ENCODE measurements at places on chromosomes 7 and 10. TPM values are rescaled to one million over a fixed set of nuclear protein-coding genes. Genes with fewer than 3 reads are reported as not detected.

- peak; percentile 35 for DNase-seq
Observed at GRCh38 chr7:97835296-97836138, 36.7 kb downstream of the ASNS start.

Gene TRIL
- not detected for polyA plus RNA-seq

- peak; percentile 31 for DNase-seq
Observed at GRCh38 chr10:60731134-60731885, 47.0 kb upstream of the CDK1 start.

DNA sequence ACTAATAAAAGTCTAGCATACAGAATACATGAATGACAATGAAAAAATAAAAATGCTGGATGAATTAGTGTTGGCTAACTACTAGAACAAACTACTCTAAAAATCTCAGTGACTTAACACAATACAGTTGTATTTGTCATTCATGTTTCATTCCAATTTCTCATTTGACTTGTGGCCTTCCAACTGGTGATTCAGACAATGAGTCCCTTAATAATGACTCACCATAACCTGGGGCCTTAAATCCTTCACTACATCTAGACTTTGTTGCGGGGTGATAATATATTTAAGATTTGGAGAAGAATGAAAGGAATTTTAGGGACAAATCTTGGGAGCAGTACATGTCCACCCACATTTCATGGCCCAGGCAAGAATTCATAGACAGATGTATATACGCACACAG is 90.5 kb upstream of the POM121L12 start:
- DNase-seq, result no peak

Gene GIMAP6
- 279 TPM for polyA plus RNA-seq

Gene ZNF92
- 14.1 TPM for polyA plus RNA-seq

GRCh38 chr10:82378146-82378545 is 503.2 kb downstream of the NRG3 start:
- DNase-seq, result no peak

- DNase-seq, result no peak
Observed at GRCh38 chr10:7439696-7440095, 28.9 kb upstream of the SFMBT2 start.

GRCh38 chr10:78740976-78741915 is 327.5 kb upstream of the ZMIZ1 start:
- no peak for DNase-seq

Gene TYSND1
- polyA plus RNA-seq, result 18.3 TPM

Gene CCDC172
- not detected for polyA plus RNA-seq

DNA sequence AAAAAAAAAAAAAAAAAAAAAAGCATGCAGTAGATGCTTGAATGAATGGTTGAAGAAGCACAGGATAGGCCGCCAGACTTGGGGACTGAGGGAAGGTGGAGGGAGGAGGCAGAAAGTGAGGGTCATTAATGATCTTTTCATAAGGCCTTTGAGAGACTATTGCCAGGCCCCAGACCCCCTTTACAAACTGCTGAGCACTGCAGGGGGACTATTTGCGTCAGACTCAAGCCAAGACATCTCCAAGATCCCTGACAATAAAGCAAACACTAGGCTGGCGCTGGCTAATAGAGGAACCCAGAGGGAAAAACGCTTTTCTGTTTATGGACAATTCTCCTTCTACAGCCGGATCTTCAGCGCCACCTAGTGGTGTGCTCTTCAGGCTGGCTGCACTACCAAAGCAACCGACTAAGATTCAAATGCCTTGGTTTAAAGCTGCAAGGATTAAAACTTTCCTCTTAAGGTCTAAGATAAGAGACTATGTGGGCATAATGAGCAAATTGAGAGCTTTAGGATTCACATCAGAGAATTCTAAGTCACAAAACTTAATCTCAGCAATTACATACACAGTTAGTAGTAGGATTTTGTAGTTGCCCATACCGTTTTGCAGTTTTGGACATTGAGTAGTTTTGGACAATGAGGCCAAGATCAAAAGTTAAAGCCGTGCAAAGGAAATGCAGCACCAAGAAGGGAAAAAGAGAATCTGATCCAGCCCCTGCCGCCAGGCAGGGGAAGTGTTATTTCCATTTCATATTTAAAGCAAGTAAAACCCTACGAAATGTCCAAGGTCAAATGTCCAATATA is 17.9 kb upstream of the AGK start:
- DNase-seq, result peak; percentile 42

DNA sequence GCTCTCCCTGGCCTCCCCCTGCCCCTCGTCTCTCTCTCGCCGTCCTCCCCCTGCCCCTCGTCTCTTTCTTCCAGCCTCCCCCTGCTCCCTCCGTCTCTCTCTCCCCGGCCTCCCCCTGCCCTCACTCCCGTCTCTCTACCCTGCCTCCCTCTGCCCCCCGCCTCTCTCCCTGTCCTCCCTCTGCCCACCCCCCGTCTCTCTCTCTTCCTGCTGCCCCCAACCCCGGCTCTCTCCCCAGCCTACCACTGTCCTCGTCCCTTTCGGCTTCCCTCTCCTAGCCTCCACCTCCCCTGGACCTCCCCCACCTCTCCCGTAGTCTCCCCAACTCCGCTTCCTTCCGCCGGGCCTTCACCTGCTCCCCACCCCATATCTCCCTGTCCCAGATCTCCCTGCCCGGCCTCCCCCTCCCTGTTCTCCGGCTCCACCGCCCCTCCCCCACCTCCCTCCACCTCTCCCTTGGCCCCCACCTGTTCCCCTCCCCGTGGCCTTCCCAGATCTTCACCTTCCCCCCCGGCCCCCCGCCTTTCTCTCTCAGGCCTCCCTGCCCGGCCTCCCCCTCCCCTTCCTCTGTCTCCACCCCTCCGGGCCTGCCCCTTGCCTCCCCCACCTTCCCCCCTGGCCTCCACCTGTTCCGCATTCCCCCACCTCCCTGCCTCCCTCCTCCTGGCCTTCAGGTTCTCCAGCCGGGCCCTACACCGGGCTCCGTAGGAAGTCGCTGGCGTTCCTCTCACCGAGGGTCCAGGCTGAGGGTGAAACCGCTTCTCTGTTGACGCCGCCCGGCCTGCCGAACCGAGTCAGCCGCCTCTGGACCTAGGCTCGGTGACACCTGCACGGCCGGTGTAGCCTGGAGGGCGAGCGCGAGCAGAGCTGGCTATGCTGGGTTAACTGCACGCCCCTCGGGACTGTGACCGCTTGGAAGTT is 1.2 kb downstream of the GET4 start:
- no peak for DNase-seq

Gene NRF1
- 24.7 TPM for polyA plus RNA-seq

Gene ENTPD1
- 1.8 TPM for polyA plus RNA-seq

Gene EBLN1
- not detected for polyA plus RNA-seq

DNA sequence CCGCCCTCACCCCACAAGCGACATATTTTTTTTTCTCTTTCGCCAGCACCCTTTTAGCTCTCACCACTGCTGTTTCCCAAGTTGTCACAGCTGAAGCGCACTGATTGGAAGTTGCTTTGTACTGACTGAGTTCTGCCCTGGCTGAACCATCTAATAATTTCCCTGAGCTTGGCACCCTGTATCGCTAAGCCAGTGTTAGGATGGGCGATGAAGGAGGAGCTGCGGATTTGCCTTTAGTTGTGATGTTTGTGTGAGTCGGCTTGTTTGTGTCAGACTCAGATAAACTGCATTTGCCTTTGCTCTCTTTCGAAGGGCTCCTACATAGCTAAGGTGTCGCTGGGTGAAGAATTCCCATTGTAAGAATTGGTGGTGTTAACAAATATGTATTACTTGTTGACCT is 1.3 kb upstream of the ATXN7L1 start:
- DNase-seq, result no peak

Gene INTS1
- polyA plus RNA-seq, result 33.6 TPM

DNA sequence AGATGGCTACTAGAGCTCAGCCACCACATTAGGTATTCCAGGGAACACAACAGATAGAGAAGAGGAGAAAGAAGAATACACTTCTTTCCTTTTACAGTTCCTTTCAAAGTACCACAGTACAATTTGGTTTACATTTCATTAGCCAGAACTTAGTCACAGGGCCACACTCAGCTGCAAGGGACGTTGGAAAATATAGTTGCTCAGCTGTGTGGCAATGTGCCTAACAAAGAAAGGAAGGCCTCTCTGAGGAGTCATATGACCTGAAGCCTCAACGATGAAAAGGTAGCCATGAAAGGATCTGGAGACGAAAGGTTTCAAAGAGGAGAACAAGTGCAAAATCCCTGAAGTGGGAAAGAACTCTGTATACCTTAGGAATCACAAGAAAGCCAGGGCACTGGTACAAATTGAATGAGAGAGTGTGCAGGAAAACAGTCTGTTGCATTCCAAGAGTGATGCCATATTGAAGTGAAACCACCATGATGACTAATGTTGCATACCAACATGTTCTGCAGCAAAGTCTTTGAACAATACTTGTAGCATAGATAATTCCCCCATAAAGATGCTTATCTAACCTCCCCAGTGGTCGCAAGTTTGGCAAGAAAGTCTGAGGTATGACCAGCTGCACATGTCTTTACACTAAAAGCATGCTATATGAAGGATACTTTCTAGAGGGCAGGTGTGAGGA is 278.9 kb downstream of the HPSE2 start:
- no peak for DNase-seq

DNA sequence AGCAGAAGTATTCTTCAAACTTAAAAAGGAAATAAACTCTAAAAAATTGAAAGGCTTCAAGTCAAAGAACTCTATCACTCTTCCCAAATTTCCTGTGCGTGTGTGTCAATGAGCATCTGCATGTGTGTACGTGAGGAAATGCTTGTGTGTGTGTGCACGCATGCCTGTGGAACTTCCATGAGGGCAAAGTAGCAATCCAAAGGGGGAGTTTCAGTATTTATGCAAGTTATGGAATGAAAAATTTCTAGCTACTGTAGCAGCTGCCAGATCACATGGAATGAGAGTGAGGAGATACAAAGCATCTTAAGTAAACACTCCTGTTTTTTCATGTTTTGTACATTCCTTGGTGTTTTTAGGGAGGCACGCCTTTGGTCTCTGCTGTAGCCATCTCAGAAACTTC is 152.6 kb downstream of the RAPGEF5 start:
- DNase-seq, result no peak

Gene TRIM73
- polyA plus RNA-seq, result 3.6 TPM

Gene HGF
- polyA plus RNA-seq, result not detected

Measured in immature natural killer cell (primary cell).